T-helper 9 cell (primary cell): ENCODE measurements at places on chromosomes 16 and 17.

- DNase-seq = no peak
These were observed 72.6 kb upstream of the COX10 start for GRCh38 chr17:13996748-13997147.

DNA sequence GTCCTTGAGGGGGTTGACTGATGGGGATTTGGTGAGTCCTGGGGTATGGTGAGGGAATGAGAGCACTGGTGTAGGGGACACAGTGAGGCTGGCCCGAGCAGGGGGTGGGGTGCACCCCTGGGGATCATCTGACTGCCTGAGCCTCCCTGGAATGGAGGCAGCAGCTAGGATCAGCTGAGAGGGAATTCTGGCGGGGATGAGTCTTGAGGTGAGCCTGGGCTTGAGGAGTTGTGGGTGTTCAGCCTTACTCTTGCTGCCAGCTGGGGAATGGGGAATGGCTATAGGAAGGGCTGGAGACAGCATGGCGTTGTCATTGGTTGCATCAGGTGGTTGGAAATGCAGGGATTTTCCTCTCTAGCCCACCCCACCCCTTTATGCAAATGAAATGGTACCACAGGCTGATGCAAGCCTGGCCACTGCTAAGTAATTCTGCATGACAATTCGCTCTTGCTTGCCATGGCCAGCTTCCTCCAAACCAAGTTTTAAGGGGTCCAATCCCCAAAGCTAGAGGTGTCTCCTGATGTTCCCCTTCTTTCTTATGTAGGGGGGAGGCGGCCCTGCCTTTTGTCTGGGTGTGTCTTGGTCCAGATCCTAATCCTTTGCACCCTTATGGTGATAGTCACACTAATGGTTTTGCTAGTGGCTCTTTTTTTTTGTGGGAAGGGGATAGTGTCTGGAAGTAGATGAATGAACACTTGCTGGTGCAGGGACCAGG lies 7.5 kb downstream of the NFE2L1 start:
- no peak for DNase-seq

DNA sequence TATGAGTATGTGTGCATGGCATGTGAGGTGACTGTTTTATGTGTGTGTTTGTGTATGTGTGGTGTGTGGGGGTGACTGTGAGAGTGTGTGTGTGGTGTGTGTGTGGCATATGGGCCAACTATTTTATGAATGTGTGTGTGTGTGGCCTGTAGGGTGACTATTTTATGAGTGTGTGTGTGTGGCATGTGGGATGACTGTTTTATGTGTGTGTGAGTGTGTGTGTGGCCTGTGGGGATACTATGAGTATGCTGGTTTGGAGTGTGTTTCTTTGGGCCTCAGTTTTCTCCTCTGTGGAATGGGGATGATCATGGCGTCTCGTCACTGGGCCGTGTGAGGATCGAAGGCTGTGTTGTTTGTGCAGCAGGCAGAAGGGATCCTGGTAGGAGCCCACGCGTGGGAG lies 152.1 kb upstream of the PLCG2 start:
- no peak for DNase-seq

- no peak for DNase-seq
These were observed 11.8 kb upstream of the KAT7 start for GRCh38 chr17:49776551-49777300.

- DNase-seq = no peak
These were observed 42.8 kb downstream of the COG7 start for GRCh38 chr16:23410176-23410575.

- no peak for DNase-seq
These were observed 42.1 kb upstream of the RPH3AL start for GRCh38 chr17:394718-395095.

- no peak for DNase-seq
These were observed 34.4 kb downstream of the TMEM92 start for GRCh38 chr17:50308666-50309065.

DNA sequence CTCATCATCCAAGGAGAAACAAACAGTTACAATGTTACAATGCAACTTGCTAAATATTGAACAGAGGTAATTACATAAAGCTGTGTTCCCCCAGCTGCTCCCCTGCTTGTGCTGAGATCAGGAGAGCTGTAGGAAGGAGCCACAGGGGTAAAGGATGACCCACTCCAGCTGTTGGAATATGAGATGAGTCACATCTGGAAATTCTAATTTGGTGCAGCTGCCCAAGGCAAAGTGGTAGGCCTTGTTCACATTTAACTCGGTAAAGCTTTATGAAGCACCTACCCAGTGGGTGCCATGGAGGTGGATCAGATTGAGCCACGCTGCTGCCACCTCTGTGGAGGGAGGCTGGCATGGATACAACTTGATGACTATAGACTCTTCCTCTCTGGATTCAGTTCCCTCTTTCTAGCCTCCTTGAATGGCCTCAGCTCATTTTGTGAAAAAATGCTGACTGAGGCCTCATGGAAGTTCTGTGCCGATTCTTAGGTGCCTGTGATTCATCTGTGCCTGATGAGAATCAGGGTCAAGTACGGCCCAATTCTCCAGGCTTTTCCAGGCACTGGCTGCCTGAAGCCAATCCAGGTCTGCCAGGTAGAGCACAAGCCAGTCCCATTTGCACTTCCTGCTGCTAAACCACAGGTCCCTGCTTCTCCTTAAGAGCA lies 7.4 kb downstream of the ZNF689 start:
- DNase-seq = no peak

DNA sequence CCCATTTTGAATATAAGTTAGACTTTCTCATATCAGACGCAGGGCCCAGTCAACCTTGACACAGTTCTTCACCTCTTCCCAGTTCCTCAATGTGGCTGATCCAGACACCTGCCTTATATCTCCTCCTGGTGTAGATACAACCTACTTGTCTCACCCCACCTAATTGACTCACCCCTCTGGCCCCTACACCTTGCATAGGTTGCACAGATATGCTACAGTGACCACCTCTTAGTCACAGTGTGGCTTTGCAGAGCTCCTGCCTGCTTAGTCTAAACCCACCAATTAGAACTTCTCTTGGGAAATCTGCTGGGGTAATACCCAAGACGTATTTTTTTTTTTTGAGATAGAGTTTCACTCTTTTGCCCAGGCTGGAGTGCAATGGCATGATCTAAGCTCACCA lies 16.8 kb downstream of the CHP2 start:
- no peak for DNase-seq

GRCh38 chr16:57679767-57680482 lies 11.8 kb downstream of the ADGRG3 start:
- no peak for DNase-seq

DNA sequence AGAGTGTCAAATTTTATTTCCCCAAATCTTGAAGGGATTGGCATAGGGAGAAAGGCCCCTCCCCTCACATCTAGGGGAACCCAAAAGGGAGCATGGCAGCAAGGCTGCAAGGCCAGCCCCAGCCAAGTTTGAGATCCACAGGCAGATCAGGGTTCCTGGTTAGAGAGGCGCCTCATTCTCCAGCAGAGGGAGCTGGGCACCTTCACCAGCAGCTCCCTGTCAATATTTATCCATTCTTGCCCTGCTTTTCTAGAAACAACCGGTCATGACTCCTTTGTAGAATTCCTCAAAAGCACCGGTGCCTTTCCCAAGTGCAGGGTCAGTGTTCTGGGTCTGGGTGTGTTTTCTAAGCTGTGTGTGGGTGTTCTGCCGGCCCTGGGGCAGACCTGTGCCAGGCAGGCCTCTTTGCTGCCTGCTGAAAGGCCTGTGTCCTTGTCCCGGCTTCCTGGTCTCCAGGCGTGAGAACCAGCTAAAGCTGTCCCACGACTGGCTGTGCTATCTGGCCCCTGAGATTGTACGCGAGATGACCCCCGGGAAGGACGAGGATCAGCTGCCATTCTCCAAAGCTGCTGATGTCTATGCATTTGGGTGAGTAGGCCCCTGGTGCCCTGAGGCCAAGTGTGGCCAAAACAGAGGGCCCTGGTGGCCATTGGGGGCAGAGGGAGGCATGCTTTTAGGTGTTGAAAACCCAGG lies 21.2 kb upstream of the LGALS9 start:
- DNase-seq = no peak

- DNase-seq = no peak
These were observed 6.8 kb upstream of the KRTAP17-1 start for GRCh38 chr17:41322094-41322902.

DNA sequence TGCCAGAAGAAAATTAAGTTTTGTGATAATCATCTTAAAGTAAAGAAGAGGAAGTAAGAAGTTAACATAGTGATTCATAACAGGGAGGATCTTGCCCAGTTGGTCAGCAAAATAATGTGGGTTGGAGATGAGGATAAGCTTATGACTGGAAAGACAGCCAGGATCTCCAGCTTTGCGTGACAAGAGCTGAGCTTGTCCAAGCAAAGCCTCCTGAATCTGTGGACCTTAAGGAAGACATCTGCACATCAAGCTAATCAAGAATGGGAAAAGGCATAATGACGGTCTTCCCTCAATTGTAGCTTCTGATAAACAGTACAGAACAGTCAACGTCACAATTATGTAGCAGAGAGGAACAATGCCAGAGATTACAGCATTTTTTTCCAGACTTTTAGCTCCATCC lies 744.7 kb upstream of the GOT2 start:
- no peak for DNase-seq

GRCh38 chr16:89619840-89620239 lies 6.4 kb downstream of the DPEP1 start:
- DNase-seq = no peak

DNA sequence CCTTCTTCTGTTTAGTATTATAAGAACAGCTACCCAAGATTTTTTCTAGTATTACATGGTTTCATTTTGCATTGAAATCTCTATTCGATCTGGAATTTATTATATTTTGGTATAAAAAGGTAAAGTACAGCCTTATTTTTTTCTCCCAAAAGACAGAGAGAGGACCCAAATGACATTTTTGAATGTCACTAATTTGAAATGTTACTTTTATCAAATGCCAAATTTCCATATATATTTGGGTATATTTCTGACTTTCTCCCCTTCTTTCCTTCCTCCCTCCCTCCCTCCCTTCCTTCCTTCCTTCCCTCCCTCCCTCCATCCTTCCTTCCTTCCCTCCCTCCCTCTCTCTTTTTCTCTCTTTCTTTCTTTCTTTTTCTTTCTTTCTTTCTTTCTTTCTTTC lies 6.2 kb upstream of the CHP2 start:
- DNase-seq = no peak

DNA sequence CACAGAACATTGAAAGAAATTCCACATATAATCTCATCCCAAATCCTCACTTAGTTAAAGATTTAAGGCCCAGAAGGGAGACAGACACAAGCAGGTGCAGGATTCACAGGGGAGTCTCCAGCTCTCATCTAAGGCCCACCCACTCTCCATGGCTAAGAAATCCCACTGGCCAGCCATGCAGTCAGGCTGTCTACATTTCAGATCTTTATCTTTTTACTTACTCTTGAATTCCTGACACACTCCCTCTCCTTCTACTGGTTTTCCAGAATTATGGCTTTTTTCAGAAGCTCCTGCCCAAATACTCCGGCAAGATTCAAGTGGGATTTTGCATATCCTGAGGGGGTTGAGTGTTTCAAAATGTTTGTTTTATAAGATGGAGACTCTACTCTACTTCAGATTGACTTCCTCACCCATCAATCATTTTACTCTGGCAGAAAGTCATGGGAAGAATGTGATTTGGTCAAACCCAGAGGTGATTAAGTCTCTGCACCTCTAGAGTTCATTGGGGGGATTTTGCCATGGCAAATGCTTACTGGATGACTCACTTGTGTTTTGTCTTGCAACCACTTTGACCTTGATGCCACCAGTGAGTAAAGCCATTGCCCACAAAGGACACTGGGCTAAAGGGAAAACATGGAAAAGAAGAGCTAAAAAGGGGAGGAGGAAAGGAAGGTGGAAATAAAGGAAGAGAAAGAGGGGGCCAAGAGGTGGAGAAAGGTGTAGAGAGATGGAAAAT lies 688.8 kb upstream of the SALL1 start:
- DNase-seq = no peak
